Neuronal stem cell (in vitro differentiated cells): ENCODE measurements at places on chromosomes 12 and 14.

DNA sequence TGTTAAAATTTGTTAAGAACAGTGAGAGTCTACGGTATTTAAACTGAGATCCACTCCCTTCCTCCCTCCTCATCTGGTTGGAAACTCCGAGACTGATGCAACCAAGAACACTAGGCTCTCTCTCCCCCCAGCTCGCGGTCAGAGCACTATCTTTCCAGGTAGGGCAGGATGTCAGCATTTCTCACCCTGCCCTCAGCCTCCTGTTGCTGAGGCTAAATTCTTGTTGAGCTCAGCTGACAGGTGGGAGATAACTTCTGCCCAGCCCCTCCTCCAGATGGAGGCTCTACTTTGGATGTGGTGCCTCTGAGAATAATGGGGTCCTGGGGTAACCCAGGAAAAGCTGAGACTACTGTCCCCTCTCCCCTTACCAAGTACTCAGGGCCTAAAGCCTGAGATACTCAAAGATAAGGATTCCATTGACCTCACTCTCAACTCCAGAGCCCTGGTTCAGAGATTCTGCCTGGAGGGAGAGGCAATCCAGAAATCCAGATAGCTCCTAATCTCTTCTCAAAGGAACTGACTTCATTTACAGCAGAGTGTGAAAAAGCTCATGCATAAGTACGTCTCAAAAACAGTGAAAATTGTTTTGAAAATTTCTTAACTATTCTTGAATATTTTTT, 110.1 kb downstream of the EML5 start:
- DNase-seq, result no peak

DNA sequence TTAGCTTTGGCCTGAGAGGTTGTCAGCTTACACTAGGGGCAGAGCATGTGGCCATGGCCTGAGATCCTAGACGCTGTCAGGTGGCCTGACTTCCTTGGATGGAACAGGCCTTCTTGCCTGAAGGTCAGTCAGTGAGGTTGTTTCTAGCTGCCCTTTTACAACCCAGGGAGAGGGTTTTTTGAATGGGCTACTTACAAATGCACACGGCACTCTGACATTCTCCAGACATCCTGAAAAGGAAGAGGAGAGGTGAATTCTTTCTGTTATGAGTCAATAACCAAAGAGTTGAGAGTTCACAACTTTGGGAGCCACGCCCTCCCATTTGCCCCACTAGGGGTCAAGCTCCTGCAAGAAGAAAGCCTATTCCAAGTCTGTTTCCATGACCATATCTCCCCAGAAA, 7.8 kb downstream of the KRT76 start:
- no peak for DNase-seq

- DNase-seq, result no peak
Observed at GRCh38 chr12:123284669-123285068, 13.0 kb upstream of the CDK2AP1 start.

GRCh38 chr14:90438841-90439240, 42.0 kb downstream of the CALM1 start:
- no peak for DNase-seq

- DNase-seq, result no peak
Observed at GRCh38 chr12:9032202-9032964, 43.0 kb downstream of the KLRG1 start.
